Iris pigment epithelial cell (primary cell): ENCODE measurements at places on chromosomes 5 and 9.
A peak's percentile ranks its signal among the peaks of the same experiment; 100 is the strongest.

GRCh38 chr9:89405826-89406225 lies 87.5 kb downstream of the SECISBP2 start:
- DNase-seq = no peak

GRCh38 chr9:134663753-134664415 lies 22.3 kb downstream of the COL5A1 start:
- no peak for DNase-seq

DNA sequence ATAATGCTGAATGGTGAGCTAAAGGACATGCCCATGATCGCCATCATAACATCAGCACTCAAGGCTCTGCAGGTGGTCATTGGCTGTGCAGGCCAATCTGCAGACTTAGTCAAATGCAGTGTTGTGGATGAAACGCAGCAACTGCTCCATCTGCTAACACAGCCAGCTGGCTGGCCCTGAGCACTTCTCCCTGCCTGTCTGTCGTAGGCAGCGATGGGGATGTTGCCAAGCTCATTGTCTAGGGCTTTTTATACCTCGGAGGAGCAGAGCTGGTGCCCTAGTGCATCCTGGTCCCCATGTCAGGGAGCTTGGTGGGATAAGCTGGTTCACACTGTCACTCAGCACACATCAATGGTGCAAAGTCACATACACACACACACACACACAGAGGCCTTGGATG lies 189.4 kb downstream of the TENT4A start:
- DNase-seq = no peak

GRCh38 chr5:475704-476101 lies 32.7 kb downstream of the EXOC3 start:
- no peak for DNase-seq

GRCh38 chr5:169100735-169101075 lies 200.2 kb downstream of the SLIT3 start:
- DNase-seq = no peak

GRCh38 chr9:69397384-69398214 lies 72.6 kb downstream of the ENTREP1 start:
- no peak for DNase-seq

- DNase-seq = no peak
Observed at GRCh38 chr5:147169901-147170300, 64.9 kb upstream of the STK32A start.

DNA sequence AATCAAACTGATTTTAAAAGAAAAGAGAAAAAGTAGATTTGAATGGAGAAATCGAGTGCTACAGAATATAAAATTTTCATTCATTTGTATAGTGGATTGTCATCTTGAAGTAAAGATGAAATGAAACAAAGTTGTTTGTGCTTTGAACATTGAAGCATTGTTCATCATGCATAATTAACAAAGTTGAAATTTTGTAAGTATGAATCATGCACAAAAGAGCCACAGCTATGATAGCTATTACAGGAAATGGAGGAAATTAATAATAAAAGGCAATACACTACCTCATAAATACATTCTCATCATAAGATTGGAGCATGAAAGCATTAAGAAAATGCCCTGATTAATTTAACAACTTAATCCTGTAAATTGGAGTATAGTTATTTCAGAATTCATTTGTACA lies 153.4 kb upstream of the TLX3 start:
- DNase-seq = peak; percentile 67

- peak; percentile 11 for DNase-seq
Observed at GRCh38 chr5:75856056-75856455, 138.8 kb upstream of the POC5 start.

DNA sequence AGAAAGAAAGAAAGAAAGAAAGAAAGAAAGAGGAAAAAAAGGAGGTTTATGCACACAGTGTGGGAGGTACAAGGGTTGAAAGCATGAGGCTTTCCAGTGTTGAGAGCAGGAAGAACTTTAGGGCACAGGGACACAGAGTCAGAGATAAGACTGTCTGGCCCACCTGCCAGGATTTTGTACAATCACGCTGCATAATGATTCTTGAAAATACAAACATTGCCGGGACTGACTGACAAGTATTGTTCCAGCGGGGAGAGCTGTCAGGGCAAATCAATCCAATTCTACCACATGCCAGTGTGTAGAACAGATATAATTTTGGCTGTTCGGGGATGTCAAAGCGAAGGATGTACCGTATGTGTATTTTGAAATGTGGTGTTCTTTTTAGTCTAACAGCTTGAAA lies 254.7 kb downstream of the NTRK2 start:
- DNase-seq = no peak

- no peak for DNase-seq
Observed at GRCh38 chr5:125169396-125169795, 423.0 kb upstream of the ZNF608 start.

DNA sequence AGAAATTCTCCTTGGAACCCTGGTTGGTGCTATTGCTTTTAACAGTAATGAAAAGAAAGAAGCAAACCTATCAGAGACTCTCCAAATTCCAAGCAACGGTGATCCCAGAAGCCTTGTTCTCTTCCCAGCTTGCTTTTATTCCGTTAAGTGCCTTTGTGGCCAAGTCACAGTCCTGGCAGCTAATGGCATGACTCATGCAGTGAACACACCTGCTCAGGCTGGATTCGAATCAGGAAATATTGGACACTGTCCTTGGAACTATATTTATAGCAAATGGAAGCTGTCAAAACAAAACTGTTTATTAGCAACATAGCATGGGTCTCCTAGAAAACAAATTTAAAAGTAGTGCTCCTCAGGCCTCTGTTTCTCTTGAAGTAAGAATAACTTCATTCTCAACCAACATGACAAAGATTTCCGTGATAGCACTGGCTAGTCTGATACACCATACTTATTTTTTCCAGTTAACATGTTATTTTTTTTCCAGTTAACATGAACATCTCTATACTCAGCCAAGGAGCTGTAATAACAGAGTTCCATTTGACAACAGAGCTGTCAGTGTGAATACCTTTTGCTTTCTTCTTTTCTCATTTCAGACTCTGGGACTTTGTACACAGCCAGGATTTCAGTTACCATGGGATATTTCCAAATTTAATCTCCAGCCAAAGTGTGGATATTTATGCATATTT lies 502.4 kb downstream of the GADD45G start:
- DNase-seq = peak; percentile 9

DNA sequence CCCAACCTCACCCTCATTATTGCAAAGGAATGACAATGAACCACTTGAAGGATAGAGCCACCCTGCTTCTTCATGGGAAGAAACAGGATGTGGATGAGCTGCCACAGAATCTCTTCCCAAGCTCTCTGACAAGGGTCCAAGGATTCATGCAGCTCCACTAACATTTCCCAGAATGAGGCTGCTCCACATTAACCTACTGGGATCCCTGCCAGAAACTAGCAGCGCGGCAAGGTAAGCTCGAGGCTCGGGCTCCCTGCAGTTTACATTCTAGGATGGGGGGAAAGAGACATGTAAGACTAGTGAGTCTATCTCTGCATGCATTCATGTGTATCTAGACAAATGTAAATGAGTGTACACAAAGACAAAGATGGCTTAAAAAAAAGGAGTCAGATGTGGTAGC lies 12.1 kb downstream of the DCAF12 start:
- DNase-seq = no peak

DNA sequence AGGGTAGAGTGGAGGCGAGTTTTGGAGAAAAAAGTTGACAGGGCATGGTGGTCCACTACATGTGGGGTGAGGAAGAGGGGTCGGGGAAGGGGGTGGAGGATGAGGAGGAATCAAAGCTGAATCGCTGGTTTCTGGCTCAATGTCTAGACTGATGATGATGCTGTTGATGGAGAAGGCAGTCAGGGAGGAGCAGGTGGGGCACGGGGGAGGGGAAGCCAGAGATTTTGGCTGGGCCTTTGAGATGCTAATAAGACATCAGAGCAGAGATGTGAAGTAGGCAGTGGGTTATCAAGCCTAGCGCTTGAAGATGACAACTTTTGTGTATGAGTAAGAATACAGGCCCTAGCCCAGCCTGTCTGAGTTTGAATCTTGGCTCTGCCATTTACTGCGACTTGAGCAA lies 32.4 kb upstream of the TTC23L start:
- no peak for DNase-seq

DNA sequence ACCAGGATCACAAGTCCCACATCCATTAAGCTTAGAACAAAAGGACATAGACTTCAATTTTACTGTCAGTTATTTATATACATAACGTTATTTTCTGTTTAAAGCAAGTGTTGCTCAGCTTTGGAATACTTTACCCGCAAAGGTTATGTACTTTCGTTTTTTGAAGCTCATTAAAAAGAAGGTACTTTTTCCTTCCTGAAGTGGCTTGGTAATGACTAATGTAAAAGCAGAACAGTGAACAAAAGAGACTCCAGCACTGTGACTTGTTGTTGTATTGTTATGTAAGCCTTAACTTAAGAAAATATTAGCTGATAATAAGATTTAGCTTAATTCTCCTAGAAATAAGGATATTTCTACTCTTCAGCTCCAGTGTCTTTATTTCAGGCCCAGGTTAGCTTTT lies 97.3 kb upstream of the SLCO6A1 start:
- no peak for DNase-seq
